AML-193 (cell line): ENCODE measurements at places on chromosomes 2 and 18.

DNA sequence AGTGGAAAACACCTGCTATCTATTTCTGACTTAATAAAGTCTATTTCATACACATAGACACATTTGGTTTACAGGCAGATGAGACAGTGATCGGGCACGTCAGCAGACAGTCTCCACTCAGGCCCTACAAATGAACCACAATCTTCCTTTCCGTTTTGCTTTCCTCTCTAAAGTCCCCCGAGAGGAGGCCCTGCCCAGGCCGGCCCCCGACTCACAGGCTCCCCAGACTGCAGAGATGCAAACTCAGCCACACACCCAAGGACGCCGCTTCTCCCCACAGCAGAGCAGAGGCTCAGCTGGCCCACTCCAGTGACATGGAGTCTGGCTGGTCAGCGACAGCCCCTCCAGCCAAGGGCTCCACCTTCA is 9.3 kb upstream of the MTERF4 start:
- DNase-seq, result no peak

DNA sequence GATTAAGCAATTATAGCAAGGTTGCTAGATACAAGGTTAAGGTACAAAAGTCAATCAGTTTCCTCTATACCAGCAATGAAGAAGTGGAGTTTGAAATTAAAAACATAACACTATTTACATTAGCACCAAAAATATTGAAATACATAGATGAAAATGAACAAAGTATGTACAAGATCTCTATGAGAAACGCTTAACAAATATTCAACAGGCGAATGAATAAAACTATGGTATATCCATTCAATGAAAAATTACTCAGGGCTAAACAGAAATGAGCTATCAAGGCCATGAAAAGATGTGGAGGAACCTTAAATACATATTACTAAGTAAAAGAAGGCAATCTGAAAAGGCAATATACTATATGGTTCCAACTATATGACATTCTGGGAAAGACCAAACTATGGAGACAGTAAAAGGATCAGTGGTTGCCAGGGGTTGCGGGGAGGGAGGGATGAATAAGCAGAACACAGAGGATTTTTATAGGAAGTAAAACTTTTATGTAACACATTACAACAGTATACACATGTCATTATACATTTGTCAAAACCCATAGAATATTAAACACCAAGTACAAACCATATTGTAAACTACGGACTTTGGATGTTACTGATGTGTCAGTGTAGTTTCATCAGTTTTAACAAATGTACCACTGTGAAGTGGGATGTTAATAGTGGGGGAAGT is 62.1 kb downstream of the RMDN2 start:
- DNase-seq, result no peak

GRCh38 chr2:128746356-128746755 is 427.7 kb upstream of the HS6ST1 start:
- peak; percentile 50 for DNase-seq

DNA sequence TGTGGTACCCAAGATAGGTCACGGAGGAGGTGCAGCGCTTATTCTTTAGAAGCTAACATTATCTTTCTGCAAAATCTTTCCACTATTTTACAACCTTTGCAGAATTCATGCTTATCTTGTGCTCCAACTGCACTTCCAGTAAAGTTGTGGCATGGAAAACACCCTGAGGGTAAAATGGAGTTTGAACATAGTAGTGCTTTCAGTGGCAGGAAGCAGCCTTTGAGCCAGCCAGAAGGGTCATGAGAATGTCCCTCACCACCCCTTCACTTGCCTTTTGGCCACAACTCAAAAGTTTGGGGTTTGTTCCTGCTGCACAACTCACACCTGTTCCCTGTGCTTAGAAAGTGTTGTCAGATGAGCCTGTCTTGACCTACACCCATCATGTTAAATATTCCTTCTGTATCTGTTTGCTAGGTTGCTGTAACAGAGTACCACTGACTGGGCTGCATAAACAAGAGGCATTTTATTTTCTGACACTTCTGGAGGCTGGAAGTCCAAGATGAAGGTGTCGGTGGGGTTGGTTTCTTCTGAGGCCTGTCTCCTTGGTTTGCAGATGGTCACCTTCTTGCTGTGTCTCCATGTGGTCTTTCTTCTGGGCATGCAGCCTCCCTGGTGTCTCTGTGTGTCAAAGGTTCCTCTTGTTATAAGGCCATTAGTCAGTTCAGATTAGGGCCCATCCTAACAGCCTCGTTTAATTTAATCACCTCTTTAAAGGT is 194.1 kb downstream of the SMAD7 start:
- no peak for DNase-seq

GRCh38 chr18:36635414-36636096 is 193.2 kb downstream of the TPGS2 start:
- DNase-seq, result no peak

GRCh38 chr18:27894746-27895145 is 282.2 kb downstream of the CDH2 start:
- no peak for DNase-seq

GRCh38 chr2:128306931-128307460 is 11.7 kb downstream of the HS6ST1 start:
- no peak for DNase-seq

- DNase-seq, result no peak
These were observed 95.0 kb downstream of the PID1 start for GRCh38 chr2:229176136-229176535.

DNA sequence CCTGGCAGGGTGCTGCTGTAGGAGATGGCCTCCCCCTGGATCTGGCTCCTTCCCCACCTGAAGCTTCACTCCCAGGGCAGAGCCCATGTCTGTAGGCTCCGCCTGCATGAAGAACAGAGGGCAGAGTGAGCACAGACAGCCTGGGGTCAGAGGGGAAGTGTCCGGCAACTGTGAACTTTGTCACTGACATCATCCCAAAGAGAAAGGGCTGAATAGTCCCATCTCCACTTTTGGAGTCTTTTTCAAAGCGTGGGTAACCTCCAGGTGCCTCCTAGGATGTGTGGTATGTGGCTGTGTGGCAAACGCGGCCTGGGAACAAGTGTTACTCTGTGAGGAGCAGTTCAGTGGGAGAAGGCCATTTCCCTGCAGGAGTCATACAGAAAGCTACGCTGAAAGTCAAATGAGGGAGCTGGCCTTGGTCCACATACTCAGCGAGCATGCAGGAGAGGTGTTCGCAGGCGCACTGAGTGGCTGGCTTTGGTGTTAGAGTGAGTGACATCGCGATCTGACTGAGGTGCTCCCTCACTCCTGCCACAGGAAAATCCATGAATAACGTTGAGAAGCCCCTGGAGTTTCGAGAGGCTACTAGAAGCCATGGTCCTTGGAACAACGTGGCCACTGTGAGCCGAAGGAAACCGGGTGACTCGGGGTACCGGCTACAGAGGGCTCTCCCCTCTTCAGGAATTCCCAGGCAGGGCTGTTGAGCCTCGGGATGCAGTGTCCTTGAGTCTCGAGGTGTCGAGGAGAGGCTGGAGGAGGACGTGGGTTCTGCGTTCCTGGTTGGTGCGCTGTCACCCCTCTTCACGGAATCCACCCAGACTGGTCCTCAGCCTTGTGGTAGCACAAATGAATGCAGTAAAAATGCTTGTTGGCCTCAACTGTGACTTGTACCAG is 54.7 kb downstream of the CABLES1 start:
- DNase-seq, result no peak

DNA sequence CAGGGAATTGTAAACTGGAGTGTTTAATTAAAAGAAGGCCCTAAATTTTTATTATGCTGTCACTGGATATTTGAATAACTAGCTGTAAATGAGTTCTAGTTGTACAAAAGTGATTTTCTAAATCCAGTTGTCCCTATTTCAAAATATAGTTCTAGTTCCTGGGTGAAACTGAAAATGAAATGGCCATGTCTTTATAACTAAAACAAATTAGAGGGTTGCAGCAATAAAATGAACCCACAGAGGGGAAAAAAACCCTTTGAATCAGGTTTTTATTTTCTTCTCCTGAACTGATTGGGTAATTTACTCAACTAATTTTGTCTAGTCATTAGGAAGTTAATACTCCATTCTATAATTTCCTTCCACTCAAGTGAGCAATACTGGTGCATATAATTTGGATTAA is 55.6 kb upstream of the MAP4K3 start:
- DNase-seq, result no peak

- DNase-seq, result peak; percentile 25
These were observed 68.7 kb upstream of the TTC27 start for GRCh38 chr2:32559136-32559535.

DNA sequence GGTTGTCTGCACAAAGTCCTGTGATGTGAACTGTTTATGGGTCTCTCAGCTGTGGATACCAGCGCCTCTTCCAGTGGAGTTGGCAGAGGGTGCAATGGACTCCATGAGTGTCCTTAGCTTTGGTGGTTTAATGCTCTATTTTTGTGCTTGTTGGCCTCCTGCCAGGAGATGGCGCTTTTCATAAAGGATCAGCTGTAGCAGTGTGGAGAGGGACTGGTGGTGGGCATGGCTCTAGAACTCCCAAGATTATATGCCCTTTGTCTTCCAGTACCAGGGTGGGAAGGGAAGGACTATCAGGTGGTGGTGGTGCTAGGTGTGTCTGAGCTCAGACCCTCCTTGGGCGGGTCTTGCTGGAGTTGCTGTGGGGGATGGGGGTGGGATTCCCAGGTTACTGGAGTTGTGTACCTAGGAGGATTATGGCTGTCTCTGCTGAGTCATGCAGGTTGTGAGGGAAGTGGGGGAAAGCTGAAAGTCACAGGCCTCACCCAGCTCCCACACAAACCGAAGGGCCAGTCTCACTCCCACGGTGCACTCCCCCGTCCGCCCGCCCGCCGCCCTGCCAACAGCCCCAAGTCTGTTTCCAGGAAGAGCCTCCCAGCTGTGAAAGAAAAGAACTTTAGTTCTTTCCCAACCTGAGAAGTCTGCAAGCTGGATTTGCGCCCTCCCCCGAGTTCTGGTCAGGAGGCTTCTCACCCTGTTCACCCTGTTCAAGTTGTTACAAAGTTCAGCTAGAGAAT is 108.1 kb downstream of the MARCO start:
- no peak for DNase-seq

DNA sequence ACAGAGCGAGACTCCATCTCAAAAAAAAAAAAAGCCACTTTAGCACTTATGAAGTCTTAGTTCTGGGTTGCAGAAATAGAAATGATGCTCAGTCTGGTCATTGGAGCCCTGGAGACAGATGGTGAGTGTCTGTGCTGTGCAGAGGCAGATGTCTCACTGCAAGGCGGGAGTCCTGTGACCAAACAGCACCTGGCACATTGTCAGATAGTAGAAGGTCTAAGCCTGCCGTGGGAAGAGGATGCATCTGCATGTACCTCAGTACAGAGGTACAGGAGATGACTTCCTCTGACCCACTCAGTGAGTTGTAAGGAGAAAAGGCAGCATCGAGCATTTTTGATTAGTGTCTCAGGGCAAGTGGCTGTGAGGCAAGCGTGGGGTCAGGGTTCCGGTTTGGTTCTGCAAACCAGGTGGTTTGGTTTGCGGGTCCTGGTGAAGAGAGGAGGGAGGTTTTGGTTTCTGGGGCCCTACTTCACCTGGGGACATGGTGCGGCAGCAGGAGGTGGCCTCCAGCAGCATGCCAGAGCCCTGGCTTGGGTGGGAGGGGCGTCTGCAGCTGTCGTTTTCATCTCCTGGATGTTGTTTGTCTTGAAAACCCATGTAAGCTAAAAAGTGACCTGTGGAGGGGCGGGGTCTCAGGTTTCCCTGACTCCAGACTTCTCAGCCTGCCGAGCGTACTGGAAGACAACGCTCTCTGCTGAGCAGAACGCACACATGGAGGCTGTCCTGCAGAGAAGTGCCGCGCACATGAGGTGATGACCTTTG is 3.8 kb downstream of the RBFA start:
- no peak for DNase-seq
